ENCODE measurements at places on chromosomes 3 and 15.

GRCh38 chr3:15342246-15342645, 9.9 kb upstream of the SH3BP5 start:
- no peak for DNase-seq

DNA sequence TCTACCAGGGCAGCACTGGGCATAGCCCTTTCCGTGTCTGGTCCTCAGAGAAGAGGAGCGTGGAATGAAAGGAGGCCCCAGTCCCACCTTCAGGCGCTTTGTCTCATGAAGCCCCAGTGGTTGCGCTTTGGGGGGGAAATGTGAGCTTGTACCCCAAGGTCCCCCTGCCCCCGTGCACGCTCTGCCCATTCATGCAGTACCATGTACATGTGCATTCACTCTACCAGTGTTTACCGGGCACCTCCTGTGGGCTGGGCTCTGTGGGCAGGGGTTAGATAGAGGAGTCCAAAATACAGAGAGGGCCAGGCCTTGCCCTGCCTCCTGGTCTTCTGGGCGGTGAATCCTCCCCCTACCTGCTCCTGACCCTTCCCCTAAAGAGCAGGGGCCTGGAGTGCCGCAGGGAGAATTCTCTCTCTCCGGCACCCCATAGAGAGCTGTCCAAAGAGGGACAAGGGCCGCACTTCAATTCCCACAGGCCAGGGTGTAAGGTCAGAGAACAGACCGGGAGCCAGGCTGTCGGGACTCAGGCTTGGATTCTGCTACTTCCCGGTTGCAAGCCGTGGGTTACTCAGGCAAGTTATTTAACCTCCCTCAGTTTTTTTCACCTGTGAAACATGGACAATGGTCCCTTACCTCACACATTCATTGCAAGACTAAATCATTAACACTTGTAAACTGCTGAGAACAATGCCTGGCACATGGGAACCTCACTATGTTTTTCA, 153.4 kb downstream of the MEGF11 start:
- DNase-seq = no peak

DNA sequence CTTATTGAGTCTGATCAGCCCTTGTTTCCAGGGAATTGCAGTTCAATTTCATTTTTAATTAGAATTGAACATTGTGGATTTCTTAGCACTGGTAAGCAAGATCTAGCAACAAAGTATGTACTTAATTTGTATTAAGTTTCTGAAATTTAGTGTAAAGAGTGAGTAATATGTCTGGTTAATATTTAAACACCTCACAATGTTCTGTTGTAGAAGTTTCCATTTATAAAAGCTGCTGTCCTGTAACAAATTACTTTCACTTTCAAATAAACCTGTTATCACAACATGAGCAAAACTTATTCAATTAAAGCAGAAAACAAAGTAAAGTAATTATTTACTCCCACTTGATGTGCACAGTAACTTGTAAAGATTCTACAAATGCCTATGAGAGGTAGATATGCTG, 448.5 kb downstream of the NAALADL2 start:
- no peak for DNase-seq

- DNase-seq = no peak
Measured at GRCh38 chr15:52178765-52179164, 12.4 kb downstream of the GNB5 start.

- DNase-seq = no peak
Measured at GRCh38 chr15:47991357-47991756, 129.4 kb upstream of the SLC24A5 start.

- no peak for DNase-seq
Measured at GRCh38 chr3:190326930-190327329, 4.7 kb upstream of the CLDN1 start.

DNA sequence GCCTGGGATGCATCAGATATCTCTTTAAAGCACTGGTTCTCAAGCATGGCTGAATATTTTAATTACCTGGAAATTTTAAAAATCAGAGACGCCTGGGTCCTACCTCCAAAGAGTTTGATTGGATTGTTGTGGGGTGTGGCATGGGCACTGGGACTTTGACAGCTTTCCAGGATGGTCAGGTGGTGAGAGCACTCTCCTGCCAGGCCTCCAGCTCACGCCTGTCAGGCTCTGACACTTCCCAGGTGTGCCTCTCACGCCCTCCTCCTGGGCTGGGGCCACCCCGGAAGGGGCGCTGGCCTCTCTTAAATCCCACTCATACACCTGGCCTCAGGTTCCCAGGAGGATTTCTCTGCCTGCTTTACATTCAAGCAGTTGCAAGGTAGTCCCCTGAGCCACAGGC, 48.5 kb downstream of the AMOTL2 start:
- no peak for DNase-seq

GRCh38 chr3:127001486-127002194, 18.7 kb downstream of the PLXNA1 start:
- DNase-seq = no peak

DNA sequence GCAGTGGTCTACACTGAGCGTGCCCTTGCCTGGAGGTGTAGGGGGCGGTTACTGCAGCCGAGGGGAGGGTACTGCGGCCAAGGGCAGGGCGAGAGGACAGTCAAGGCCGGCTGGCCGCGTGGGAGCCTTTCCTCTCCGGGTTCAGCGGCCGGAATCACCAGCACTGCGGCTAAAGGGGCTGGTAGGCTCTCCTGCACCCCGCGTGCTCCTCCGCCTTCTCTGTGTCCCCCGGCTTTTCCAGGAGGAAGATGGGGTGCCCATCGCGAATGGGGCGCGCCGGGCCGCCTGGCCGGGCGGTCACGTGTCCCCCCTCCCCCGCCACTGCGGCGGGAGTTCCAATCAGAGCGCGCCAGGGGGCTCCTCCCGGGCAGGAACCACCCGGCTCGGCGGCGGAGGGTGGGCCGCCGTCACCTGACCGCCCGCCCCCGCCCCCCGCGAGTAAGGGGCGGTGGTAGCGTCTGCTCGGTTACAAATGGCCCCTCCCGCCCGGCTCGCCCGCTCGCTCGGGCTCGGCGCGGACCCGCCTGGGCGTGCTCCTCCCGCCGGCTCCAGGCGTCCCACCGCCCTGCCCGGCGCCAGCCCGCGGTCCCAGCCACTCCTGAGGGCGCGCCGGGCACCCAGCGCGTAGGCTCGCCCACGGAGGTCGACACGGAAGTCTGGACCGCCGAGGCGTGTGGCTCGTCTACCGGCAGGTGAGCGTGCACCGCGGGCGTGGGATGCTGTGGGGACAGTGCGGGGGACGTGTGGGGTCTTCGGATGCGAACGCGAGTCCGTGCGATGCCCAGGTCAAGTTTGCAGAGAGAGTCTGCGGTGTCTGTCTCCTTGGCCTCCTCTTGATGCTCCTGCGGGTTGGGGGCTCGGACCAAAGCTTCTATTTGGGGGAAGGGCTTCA, 242.6 kb upstream of the TOPAZ1 start:
- peak; percentile 90 for DNase-seq

GRCh38 chr3:151434151-151434890, 26.5 kb downstream of the IGSF10 start:
- DNase-seq = no peak

DNA sequence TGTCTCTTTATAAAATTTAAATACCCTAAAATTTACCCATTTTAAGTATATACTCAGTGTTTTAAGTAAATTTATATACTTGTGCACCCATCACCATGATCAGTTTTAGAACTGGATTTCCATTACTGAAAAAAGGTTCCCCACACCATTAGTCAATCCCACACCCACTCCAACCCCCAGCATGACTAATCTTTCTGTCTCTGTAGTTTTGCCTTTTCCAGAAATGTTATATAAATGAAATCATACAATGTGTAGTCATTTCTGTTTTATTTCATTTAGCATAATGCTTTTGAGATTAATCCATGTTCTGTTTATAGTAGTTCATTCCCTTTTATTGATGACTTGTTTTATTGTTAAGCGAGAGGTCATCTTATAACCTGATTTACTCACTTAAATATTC, 66.1 kb upstream of the LIMD1 start:
- DNase-seq = no peak

DNA sequence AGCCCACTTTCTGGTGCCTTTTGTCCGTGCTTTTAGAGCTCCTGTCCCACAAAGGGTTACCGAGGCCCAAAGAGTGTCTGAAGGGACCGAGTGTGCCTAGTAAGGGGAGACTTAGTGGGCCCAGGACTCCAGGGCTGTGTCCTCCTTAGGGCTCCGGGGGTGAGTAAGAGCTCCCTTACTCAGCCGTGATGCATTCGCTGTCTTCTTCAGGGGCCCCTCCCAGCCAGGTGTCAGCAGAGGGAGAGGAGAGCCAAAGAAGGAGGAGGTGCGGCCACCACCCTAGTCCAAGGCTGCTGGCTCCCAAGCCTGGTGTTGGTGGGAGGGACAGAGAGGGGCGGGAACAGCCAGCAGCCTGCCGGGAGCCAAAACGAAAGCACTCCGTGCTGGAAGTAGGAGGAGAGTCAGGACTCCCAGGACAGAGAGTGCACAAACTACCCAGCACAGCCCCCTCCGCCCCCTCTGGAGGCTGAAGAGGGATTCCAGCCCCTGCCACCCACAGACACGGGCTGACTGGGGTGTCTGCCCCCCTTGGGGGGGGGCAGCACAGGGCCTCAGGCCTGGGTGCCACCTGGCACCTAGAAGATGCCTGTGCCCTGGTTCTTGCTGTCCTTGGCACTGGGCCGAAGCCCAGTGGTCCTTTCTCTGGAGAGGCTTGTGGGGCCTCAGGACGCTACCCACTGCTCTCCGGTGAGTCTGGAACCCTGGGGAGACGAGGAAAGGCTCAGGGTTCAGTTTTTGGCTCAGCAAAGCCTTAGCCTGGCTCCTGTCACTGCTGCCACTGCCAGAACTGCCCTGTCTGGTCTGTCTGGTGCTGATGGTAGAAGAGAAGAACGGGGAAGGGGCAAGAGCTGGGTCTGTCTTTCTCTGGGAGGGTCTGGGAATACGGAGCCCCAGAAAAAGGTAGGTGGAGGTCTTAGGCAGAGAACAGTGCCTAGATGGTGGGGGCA, at the start of gene IL17RC:
TSS of gene IL17RC (plus strand) at position 365 of the 947 bp plus-strand sequence. CDS start at position 583, 218 bp downstream.
- DNase-seq = peak; percentile 82

DNA sequence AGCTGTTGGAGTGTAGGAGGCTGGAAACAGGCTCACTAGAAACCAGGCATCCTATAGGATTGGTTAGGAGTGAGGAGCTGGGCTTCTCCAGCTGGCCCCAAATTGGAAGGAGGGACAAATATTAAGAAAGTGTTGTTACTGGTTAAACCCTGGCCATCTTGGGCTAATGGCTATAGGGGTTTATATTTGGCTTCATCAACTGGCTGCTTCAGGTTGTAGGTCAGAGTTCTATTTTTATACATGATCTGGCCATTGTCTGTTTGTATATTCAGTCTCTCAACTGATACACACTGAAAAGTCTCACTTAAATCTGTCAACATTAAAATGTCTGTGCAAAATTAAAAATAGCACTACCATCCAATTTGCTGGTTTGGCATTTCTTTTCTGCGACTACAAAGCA, 70.2 kb upstream of the ARRDC4 start:
- no peak for DNase-seq

DNA sequence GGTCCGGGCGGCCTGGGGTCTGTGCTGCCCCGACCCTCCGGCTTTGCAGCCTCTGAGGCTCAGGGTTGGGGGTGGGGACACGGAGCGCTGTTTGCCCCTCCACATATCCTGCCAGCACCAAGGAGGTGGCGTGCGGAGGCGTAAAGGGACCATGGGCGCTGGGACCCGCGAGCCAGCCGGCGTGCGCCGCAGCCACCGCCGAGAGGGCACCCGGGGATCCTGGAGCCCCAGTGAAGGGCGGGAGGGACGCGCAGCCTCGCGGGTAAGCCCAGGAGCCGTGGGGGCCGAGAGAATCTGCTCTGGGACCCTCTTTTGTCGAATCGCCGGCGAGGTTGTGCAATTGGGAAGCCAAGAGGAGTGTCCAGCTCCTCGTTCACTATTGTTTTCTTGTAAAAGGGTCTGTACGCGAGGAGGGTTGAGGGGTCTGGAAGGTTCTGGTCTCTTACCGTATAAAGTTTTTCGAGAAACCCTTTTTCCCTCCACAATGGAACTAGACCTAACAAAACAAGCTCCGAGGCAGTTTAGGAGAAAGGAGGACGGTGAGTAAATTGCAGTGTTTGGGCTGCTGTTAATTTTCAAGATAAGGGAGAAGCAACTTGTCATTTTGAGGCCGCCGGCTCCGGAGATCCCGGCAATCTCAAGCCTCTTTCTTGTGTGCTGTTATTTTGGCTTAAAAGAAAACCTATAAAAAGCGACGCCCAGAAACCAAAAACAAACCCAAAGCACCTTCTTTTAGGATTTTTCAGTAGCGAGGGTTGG, 29.9 kb upstream of the ST3GAL6 start:
- no peak for DNase-seq

- DNase-seq = no peak
Measured at GRCh38 chr15:85690561-85691231, 104.0 kb downstream of the KLHL25 start.

DNA sequence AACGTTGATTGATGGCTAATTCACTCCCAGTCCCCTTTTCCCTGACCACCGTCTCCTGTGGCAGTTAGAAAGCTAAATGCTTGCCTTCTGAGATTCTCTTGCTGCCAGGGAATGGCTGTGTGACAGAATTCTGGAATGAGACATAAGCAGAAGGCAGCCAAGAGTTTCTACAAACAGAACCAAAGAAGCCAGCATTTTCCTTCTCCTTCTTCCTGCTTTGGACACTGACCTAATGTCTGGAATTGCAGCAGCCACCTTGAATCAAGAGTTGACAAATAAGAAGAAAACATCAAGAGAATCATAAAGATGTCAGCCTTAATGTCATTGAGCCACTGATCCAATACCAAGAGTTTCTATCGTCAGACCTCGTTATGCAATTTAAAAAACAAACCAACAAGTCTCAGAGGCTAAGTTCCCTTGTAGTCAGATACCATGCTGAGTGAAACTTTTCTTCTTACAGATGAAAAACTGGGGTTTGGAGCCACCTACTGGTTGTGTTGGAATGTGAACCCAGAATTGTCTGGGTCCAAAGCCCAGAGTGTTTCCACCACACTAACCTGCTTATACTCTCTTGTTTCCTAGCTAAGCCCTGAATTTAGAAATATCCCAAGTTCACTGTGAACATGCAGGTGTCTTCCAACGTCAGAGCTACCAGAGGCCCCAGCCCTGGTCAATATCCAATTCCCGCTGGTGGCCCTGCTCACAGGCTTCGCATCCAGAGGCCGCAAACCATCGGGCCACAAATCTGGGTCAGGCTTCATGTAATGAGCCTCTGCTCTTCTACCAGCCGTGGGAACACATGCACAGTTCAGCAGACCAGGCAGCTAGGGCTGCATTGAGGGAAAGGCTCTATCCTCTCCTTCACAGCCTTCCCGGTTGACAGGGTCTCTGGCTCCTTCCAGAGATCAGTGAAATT, 42.5 kb downstream of the MCF2L2 start:
- peak; percentile 66 for DNase-seq

GRCh38 chr15:40334541-40334940, 6.2 kb downstream of the CCDC9B start:
- no peak for DNase-seq

- peak; percentile 11 for DNase-seq
Measured at GRCh38 chr15:69668039-69668705, 215.6 kb downstream of the RPLP1 start.

- peak; percentile 21 for DNase-seq
Measured at GRCh38 chr3:190048932-190049441, 71.7 kb downstream of the P3H2 start.

GRCh38 chr15:39502611-39503195, 78.2 kb upstream of the THBS1 start:
- no peak for DNase-seq
